Activated CD8-positive, alpha-beta memory T cell treated with anti-CD3 and anti-CD28 coated beads for 4 hours (primary cell): ENCODE measurements at places on chromosomes 4 and X.

DNA sequence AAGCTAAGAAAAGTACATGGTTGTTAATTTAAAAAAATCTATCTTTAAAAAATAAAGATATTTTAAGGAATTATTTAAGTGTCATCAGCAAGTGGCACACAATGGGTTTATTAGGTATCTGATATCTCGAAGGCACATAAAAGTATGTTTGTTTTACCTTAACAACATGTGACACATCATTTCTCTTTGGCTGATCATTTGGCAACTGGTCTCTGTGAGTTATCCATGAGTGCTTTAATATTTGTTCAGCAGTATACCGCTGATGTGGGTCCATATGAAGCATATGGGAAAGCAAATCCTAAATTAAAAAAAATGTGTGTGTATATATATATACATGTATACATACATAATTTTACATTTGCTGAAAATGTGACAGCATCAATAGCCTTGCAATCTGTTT is 123.2 kb downstream of the RPS6KA6 start:
- no peak for DNase-seq

- no peak for DNase-seq
Observed at GRCh38 chrX:134738986-134739740, 80.9 kb upstream of the PLAC1 start.

GRCh38 chr4:147793569-147794313 is 61.9 kb downstream of the ARHGAP10 start:
- DNase-seq = no peak

DNA sequence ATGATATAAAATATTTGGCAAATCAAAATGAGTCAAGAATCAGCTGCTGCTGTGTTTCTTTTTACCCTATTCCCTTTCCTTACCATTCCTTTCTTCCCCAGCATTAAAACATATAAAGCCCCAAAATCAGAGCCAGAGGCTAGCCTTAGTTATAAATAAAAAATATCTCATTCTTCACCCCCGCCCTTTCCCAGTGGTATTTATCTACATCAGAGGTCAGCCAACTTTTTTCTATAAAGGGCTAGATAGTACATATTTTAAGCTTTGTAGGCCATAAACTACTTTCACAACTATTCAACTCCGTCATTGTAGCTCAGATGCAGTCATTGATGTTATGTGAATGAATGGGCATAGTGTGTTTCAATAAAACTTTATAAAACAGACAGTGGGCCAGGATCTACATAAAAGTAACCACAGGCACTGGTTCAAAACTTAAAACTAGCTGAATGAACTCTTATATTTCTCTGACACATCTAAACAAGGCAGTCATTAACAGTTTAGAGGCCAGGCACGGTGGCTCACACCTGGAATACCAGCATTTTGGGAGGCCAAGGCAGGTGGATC is 30.5 kb upstream of the TCEANC start:
- DNase-seq = no peak
